Astrocyte of the spinal cord (primary cell): ENCODE measurements at places on chromosomes 4 and X.

DNA sequence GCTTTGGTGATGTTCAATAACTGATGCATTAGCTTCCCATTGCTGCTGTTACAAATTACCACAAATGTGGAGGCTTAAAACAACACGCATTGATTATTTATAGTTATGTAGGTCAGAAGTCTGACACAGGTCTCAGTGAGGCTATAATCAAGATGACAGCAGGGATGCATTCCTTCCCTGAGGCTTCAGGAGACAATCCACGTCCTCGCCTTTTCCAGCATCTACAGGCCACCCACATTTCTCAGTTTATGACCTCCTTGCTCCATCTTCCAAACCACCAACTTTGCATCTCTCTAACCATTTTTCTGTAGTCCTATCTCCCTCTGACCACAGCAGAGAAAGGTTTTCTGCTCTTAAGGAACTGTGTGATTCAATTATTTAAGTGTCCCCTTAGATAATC lies 92.5 kb downstream of the GASK1B start:
- no peak for DNase-seq

DNA sequence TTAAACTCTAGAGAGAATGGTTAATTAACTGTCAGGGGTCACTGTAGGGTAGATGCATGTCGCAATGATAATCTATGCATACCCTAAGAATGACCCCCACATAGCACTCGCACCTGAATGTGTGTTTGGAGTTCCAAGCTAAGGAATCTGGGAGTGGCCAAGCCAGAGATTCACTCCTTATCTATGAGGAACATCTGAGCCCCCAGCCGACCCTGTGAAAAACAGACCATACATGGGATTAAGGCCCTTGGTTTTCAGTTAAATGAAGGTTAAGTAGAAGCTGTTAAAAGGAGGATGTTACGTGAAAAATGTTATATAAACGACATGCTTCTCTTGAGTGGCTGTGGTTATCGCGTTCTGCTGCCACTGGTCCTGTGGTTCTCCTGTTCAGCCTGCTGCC lies 147.2 kb downstream of the RELL1 start:
- DNase-seq, result no peak

DNA sequence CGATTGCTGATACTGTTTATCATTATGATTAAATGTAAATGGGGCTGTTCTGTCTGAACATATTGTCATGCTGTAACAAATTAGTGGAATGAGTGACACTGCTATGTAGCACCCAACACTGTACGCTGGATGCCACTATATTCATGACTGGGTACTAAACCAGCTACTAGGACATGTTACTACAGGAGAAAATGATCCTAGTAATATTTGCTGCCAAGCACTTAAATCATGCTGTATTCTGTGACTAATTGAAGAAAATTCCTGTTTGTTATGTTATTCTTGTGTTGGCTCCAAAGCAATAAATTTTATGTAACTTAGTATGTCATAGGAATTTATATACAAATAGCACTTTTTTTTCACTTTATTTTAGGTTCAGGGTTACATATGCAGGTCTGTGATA lies 804.2 kb downstream of the CENPC start:
- peak; percentile 19 for DNase-seq

- no peak for DNase-seq
These were observed 1025.5 kb downstream of the RPA4 start for GRCh38 chrX:97909245-97909644.

- DNase-seq, result peak; percentile 98
These were observed 24.8 kb downstream of the PDGFC start for GRCh38 chr4:156946516-156947424.

DNA sequence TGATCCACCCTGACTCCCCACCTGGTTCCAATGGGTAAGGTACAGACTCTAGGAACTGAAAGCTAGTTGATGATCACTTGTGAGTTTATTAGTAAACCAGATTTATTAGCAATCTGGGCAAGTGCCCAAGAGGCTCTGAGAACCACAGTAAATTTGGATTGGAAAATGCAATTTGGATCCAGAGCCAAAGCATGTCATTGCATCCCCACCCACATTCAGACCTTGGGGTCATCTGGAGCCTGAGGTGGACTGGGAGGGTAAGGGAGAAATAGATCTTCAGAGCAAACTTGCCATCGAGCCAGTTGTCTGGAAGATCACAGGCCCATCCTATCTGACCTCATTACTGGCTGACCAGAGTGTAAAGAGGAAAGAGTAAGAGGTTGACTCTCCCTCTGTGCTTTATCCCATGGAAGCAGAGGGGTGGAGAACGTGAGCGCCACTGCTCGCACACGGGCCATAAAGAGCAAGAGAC lies 78.7 kb upstream of the RASGEF1B start:
- no peak for DNase-seq

- no peak for DNase-seq
These were observed 67.6 kb downstream of the BCOR start for GRCh38 chrX:40030205-40030604.

GRCh38 chr4:177283167-177283566 lies 26.5 kb upstream of the NEIL3 start:
- peak; percentile 61 for DNase-seq
